Stimulated activated CD8-positive, alpha-beta memory T cell treated with anti-CD3 and anti-CD28 coated beads, Interleukin-4, amount 100 ng/mL, for 1 hour (primary cell): ENCODE measurements at places on chromosomes 7 and 10.

DNA sequence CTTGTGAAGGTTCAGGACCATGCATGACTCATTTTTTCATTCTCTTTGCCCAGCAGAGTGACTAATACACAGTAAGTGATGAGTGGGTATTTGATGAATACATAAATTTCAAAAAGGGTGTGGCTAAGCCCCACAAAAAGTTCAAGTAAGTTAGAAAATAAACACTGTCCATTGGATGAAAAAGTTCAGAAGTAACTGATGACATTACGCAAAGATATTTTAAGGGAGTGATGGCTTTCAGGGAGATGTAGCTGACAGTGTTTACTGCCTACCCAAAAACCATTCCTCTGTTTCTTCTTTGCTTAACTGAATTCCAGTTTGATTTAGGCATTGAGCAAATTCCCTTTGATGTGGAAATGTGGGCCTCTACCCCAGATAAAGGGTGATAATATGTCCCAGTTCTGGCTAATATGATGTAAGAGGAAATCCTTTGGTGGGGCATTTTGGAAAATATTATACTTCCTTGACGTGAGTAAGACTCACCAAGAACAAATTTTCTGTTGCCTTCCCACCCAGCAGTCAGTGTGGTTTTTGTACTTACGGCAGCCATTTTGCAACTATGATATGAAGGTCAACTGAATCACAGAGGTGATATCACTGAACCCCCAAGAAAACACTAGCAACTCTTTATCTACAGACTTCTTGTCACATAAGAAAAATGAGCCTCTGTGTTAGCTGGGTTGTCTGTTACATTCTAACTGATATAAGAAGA lies 29.0 kb upstream of the EBLN1 start:
- DNase-seq, result no peak

DNA sequence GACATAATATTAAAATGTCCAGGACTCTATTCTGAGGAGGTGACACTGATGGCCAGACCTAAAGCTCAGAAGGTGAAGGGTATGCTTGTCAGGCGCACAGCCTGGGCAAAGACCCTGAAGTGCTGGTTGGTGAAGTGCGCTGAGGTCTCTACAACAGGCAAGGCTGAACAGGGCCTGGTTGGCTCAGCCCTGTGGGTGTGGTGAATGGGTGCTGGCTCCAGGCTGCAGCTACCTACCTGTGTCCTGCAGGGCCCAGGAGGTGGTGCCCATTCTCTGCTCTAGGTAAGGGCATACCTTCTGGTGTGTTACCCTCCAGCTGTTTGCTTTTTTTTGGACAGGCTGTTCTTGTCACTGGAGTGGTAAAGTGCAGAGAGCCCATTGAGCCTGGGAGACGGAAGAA lies 85.1 kb downstream of the RAMP3 start:
- no peak for DNase-seq

DNA sequence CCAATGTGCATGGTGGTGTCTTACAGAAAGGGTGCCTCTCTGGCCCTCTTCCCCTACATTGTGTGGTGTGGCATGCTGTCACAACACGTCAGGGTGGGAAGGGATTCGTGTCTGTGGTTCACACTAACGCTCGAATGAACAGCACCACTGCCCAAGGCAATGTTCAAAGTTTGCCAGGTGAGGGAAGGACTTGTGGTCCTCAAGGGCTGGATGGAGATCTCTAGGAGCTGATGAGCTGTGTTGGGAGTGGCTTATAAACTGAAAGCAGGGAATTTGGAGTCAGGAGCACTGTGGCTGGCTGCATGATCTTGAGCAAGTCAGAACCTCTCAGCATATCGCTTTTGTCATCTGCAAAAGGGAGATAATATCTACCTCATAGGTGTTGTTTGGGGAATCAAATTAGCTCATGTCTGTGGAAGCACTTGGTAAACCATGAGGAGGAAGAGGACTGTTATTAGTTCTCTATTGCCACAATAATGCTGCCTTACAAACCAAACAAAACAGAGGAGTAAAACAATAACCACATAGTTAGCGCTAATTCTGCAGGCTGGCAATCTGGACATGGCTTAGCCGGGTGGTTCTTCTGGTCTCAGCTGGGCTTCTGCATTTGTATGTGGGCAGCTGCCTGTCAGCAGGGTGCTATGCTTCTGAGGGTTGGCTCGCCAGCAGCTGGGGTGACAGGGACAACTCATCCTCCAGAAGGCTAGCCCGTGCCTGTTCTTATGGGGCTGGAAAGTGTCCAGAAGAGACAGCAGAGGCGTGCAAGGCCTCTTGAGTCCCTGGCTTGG lies 22.9 kb upstream of the C10orf105 start:
- DNase-seq, result no peak

DNA sequence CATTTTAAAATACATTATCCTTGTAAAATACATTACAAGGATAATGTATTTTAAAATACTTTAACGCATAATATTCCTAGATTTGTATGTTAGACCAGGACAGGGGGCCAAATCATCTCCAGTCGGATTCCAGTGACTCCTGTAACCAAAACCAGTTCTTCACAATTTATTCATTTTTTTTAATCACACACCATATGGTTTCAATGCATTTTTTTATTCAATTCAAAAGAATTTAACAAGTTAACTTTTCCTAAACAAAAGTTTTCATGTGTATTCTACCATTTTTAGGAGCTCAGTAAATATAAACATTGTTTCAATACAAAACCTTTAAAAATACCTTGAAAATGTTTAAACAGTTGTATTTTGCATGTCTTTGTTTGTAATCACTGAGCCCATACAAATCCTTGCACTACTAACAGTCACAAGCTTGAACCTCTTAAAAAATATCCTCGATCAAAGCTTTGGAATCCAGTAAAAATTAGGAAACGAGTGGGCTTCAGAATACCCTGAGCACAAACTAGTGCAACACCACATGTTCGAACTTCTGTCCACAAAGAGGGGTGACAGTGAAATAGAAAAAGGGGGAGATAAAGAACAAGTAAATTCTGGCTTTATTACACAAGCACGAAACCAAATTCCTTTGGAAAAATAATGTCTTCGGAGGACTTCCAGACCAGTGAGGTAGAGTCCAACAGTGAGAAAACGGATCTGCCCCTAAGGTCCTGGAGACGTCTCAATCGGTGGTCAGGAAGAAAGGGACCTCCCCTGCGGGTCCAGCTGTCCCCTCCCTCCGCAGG lies 1.6 kb downstream of the CCDC71L start:
- no peak for DNase-seq

GRCh38 chr7:94432817-94433216 lies 38.1 kb downstream of the COL1A2 start:
- DNase-seq, result no peak

GRCh38 chr10:26508016-26508415 lies 69.9 kb downstream of the APBB1IP start:
- no peak for DNase-seq

DNA sequence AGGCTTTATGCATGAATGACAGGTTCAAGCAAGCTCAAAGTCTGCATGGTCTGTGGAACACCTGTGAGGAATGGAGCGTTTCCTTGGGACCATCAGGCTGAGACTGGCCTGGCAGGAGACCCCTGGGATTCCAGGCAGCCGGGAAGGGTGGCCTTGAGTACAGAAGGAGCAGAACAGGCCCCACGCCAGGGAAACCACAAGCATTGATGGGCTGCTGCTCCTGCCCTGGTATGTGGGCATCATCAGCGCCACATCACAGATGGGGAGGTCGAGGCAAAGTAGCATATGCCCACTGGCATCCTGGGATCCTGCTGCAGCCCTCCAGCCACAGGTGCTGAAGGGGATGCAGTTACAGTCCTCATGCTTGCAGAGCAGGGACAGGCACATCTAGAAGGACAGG lies 40.9 kb downstream of the ANTXRL start:
- no peak for DNase-seq

- no peak for DNase-seq
Measured at GRCh38 chr10:6342096-6342685, 139.5 kb downstream of the PFKFB3 start.

DNA sequence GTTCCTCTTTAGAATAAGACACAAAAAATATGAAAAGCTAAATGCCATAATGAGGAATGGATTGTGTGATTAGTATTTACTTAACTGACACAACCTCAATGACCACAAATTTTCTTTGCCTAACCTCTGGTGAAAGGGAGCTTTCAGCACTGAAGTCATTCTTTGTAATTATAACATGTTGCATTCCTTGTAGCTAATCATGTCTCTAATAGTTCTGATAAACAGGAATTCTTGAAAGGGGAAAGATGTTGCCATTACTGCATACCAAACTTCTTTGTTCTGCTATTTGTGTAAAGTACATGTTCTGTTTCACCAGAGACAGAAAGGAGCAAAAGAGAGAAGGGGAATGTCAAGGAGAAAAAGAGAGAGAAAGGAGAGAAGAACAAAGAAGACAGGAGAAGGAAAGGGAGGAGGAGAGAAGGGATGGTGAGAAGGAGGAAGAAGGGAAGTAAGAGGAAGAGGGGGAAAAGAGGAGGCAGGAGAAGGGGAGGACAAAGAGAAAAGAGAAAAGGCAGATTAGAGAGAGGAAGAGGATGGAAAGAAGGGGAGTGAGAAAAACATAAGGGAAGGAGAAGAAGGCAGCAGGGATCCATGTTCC lies 120.9 kb downstream of the SEMA3D start:
- DNase-seq, result no peak

- DNase-seq, result no peak
Measured at GRCh38 chr10:52999258-52999657, 226.7 kb upstream of the MBL2 start.

- no peak for DNase-seq
Measured at GRCh38 chr10:124008681-124009080, 84.7 kb downstream of the CHST15 start.
